Mucosa of descending colon (tissue), 3 donors: ENCODE measurements at places on chromosomes 16 and 17. TPM values are rescaled to one million over a fixed set of nuclear protein-coding genes. Genes with fewer than 3 reads are reported as not detected.

The ACD gene
- 11.5 TPM for total RNA-seq

The RHBDL1 gene
- total RNA-seq = 3.4 TPM

The CRHR1 gene
- not detected for total RNA-seq

The GRB7 gene
- 49.0 TPM for total RNA-seq

The SOX15 gene
- total RNA-seq = 0.41 TPM

- DNase-seq = peak; percentile 21
These were observed 104.5 kb downstream of the CRLF3 start for GRCh38 chr17:30720013-30720471.

GRCh38 chr17:56815711-56816110, 18.0 kb downstream of the C17orf67 start:
- no peak for DNase-seq

DNA sequence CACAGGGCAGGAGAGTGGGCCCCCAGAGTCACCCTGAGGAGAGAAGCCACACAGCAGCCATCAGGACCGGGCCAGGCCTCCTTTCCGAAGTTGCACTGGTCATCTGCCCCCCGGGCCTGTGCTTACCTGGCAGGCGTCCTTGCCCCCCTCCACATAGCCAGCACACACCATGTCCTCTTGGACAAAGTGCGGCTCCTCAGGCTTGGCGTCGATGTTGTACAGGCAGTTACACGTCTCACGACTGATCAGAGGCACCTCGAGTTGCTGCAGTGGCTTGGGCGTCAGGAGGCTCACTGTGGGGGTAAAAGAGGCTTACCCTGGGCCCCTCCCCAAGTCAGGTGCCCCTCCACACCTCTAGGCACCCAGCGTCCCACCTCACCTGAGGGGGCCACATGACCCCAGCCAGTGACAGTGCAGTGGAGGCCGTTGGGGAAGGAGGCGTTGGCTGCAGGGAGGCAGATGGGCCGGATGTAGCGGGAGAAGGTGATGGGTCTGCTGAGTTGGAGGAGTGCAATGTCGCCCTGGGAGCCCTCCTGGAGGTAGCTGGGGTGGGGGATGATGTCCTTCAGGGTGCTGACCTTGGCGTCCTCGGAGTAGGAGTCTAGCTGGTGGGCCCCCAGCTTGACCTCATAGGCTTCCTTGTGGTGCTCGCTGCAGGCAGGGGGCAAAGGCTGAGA, 3.1 kb downstream of the PRSS8 start:
- DNase-seq = peak; percentile 58

GRCh38 chr16:77679901-77680300, 42.4 kb upstream of the NUDT7 start:
- no peak for DNase-seq

- DNase-seq = no peak
These were observed 38.5 kb upstream of the CNEP1R1 start for GRCh38 chr16:49986351-49987124.

- DNase-seq = no peak
These were observed 21.9 kb upstream of the BEAN1 start for GRCh38 chr16:66405057-66405783.

DNA sequence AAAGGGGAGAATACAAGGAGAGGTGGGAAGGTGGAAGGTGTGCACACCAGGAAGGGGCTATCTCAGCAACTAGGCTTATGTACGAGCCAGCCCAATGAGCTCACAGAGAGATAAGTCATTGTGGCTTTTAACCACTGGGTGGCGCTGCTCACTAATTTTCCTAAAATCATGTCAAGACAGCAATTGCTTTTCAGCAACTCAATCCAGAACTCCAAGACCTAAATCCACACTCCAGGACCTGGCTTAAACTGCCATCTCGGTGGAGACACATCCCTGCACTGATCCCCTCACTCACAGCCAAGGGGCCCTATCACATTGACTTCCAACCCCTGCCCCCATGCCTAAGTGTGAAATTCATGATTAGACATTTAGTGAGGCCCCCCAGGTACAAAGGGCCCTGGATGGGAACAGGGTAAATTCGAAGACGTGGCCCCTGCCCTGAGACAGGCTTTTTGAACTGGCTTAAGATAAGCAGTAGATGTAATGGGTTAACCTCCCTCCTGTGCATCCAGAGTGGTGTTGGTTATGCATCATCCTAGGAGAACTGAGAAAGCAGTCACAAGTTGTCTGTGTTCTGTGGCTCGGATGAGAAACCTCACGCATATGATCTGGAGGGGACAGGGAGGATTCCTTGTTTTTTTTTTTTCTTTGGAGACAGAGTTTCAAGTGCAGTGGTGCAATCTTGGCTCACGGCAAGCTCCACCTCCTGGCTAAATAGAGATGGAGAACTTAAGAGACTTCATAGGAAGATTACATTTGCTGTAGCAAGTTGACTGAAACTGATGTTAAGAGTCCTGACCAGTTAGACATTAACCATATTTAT, 11.5 kb downstream of the CCL16 start:
- DNase-seq = no peak

DNA sequence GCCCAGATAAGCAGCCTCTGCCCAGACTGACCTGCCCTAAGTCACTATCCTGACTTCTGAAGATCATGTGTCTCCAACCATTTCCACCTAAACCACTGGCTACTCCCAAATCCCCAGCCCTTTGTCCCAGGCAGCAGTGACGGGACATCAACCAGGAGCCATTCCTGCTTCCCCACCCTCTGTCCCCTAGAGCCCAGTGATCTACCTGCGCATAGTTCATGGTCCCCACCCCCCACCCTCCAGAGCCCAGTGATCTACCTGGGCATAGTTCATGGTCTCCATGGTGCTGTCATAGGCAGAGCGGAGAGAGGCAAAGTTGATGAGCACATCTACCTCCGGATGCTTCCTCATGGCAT, 26.8 kb downstream of the ACLY start:
- no peak for DNase-seq

DNA sequence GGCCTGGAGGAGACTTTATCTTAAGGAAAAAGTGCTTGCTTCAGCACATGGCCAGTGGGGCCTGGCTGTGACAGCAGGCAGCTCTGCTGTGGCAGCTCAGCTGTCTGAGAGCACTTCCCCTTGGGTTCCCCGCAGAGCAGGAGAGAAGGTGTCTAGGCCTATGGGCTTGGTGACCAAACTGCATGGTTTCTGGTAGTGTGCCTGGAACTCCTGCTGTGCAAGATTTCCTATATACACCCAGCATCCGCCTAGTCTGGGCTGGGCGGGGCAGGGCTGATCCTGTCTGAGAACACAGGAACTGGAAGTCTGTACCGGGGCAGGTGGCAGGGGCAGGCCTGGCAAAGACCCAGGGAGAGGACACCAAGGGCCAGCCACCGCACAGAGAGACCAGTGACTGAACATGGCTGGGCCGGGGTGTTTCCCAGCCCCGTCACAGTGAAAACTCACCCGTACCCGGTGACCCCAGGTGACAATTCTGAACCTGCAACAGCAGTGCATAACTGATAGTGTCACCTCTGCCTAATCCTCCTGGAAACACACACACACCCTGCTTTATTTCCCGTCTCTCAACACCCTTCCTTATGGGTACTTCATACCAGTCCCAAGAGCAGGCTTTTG, 39.3 kb downstream of the CHD9 start:
- DNase-seq = peak; percentile 91

DNA sequence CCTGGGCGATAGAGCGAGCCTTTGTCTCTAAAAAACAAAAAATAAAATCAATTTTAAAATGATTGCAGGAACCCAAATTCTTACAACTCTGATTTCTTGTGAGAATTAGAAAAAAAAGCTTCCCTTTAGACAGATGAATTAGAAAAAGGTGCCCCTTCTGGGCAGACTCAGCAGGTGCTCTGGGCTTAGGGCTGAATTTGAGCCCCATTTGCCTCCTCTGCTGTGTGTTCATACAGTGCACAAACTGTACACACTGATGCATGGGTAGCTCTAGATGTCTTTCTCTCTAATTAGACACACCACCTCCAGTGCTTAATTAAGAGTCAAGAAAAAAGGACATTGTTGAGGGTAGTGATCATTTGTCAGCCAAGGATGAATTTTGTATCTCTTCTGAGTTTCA, 38.5 kb upstream of the NOL11 start:
- no peak for DNase-seq

GRCh38 chr17:35433075-35433894, 985 bp upstream of the SLFN12 start:
- peak; percentile 57 for DNase-seq

DNA sequence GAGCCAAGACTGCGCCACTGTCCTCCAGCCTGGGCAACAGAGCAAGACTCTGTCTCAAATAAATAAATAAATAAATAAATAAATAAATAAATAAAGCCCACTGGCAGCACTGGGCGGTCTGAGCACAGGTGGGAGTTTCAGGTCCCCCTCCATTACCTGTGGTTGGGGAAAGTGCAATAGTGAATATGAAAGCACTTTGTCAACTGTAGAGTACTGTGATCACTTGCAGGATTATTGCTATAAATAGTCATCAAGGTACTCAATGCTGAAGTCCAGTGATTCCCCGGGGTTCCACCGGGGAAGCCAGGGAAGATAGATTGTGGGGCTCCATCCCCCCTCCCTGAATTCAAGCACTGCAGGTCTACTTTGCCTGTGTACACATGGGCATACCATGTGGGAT, 42.7 kb upstream of the CPNE2 start:
- no peak for DNase-seq

DNA sequence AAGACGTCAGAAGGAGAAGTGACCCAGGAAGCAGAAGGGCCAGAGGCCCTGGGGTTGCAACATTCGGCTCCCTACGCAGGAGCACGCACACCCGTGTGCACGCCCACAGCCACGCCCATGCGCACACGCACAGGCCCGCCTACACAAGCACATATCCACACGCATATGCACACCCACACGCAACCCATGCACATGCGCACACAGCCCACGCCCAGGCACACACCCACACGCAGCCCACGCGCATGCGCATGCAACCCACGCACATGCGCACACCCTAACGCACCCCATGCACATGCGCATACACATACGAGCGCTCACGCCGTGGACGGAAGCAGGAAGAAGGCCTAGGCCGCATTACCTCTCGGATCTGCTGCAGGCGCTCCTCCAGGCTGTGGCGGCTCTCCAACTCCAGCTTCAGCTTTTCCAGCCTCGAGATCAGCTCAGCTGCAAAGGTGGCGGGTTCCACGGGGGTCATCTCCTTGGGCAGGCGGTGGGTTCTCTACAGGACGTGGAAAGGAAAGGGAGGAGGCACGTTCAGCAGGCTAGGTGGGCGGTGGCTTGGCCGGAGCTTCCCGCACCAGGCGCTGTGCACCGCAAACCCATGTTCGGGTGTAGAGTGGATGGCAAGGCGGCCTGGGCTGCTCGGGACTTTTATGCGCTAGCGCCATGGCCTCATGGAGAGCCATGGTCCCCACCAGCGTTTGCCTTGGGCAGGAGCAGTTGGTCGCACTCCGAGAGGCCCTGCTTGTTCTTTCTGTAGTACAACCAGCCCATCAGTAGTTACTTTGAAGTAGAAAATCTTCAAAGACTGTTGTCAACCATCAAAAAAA, 23.4 kb downstream of the AXIN2 start:
- no peak for DNase-seq
